Bone marrow (tissue), 2 donors: ENCODE measurements at places on chromosomes 6 and 20.
A peak's percentile ranks its signal among the peaks of the same experiment; 100 is the strongest.

DNA sequence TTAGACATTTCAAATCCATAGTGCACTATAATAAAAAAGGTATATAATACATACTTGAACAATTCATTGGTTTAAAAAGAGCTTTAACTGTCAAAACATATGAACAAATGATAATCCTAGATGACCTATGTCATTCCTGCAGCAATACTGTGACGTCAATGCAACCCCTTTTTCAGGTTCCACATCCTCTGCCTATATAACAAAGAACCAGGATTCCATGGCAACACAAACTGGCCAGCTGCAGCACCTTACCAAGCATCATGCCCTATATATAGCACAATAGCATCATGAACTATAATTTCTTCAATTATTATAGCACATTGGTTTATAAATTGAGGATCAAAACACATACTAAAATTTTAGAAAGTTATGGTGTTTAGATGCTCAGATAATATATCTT lies 578 bp upstream of the PTCHD4 start:
- no peak for DNase-seq

DNA sequence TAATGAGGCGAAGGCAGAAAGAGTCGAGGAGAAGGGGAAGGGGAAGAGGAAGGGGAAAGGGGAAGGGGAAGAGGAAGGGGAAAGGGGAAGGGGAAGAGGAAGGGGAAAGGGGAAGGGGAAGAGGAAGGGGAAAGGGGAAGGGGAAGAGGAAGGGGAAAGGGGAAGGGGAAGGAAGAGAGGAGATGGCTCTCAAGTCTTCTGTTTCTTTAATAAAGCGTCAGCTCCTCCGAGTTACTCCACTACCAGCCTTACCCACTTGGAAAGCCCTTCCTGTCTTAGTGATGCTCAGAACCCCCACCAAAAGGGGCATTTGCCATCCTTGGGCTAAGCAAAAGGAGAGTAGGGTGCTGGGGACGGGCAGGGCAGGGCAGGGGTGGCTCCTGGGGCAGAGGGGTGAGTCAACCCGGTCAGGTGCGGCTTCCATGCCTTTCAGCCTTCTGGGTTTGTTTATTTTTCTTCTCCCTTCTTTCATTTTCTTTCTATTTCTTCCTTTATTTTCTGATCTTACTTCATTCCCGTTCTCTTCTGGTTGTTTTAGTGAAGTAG lies 476 bp upstream of the CLIC5 start:
- DNase-seq, result no peak

DNA sequence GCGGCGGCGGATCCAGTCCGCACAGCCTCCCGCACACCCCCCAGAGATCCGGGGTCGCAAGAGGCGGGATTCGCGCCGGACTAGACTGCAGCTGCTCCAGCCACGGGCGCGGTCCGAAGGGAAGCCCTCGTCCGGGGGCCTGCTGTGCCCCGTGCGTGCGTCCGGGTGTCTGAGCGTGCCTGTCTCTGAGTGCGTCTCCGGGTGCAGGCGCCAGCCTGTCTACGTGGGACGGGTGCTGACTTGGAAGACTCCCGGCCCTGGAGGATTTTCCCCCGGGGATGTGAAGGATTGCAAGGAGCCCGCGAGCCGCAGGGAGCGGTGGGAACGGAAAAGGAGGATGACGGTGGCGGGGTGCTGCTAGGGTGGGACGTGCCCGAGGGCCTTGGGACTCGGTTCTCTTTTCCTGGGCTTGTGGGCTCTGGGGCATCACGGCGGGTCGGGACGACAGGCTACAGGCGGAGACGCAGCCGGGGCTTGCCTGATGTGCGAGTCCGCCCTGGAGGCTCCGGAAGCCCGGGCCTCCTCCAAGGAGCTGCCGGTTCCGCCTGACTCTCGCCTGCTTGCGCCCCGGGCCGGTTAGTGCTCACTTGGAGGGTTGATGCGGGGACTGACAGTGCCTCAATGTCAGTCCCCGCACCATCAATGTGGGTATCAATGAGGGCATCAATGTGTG lies 5.7 kb downstream of the MAFB start:
- DNase-seq, result peak; percentile 33

DNA sequence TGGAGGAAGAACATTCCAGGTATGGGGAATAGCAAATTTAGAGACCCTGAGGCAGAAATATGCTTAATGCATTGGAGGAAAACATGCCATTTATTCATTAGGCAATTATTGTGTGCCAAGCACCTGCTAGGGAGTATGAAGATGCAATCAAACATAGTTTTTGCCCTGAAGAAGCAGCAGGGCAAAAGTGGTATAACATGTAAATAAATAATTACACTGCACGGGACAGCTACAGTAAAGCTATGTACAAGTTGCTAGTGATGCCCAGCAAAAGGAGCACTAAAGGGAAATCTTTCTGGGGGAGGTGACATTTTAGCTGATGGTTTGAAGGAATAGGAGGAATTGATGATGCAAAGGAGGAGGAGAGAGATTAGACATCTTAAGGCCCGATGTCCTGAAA lies 624 bp upstream of the TJAP1 start:
- no peak for DNase-seq

GRCh38 chr20:10651227-10651990 lies 22.4 kb downstream of the JAG1 start:
- DNase-seq, result no peak

DNA sequence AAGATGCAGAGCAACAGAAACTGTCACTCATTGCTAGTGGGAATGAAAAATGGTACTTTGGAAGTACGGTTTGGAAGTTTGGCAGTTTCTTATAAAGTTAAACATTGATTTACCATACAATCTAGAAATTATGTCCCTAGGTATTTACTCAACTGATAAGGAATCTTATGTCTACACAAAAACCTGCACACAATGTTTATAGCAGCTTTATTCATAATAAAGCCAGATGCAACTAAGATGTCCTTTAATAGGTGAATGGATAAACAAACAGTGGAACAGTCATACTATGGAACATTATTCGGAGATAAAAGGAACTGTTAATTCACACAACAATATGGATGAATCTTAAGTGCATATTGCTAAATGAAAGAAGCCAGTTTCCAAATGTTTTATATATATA lies 96.2 kb upstream of the SIRPA start:
- no peak for DNase-seq

GRCh38 chr6:146548898-146549374 lies 5.3 kb downstream of the RAB32 start:
- no peak for DNase-seq

DNA sequence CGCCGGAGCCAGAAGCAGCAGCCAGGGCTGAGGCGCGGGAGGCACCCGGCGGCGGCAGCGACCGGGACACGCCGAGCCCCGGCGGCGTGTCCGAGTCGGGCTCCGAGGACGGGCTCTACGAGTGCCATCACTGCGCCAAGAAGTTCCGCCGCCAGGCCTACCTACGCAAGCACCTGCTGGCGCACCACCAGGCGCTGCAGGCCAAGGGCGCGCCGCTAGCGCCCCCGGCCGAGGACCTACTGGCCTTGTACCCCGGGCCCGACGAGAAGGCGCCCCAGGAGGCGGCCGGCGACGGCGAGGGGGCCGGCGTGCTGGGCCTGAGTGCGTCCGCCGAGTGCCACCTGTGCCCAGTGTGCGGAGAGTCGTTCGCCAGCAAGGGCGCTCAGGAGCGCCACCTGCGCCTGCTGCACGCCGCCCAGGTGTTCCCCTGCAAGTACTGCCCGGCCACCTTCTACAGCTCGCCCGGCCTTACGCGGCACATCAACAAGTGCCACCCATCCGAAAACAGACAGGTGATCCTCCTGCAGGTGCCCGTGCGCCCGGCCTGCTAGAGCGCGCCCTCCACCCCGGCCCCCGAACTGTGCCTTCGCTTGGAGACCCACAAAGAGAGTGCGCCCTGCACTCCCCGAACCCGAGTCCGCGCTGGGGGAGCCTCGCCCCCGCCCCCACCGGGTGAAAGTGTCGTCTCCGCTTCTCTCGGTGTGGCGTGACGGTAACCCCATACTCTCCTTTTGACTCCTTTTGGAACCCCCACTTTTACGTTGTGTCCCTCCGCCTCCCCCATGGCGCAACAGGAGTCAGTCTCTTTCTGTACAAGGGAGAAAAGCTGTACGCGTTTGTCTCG lies 1.6 kb downstream of the INSM1 start:
- DNase-seq, result no peak

- DNase-seq, result no peak
Observed at GRCh38 chr6:8079126-8079525, 14.9 kb upstream of the BLOC1S5 start.

GRCh38 chr20:24579475-24579874 lies 110.0 kb downstream of the SYNDIG1 start:
- DNase-seq, result no peak

DNA sequence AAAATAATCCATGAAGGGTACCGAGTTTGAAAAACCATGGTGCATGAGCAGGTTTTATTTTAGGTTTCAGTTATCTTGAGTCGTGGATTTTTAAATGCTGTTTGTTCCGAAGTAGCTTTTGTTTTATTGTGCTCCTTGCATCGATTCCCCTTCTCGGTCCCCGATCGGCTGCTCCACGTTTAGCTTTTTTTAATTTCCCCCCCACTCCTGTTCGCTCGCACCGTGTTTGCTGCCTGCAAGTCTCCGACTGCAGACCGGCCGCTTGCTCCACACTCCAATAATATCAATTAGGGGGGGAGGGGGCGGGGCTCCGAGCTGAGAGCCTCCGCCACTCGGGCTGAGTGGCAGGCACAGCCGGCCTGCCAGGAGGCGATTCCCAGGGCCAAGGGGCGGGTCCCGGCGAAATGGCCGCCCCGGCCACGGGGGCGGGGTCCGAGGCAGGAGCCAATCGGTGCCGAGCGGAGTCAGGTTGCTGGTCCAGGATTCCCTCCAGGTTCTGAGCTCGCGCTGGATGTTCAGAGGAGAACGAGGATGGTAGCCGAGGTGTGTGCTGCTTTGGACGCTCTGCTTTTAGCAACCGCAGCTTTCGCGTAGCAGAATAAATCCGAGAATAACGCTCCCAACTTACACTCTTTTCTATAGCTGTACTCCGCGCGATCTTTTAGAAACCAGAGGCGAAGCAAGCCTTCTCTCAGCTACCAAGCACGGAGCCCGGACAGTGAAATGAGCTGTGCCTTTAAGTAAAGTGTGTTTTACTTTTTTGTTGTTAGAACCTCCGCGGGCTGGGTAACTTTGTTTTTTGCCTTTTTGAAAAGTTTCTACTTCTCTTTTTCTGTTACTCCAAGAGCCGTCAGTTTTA lies at the start of gene EPHA7:
TSS of gene EPHA7 (minus strand) at position 256 of the 859 bp plus-strand sequence. CDS start at position 38, 218 bp downstream.
- DNase-seq, result no peak
